ENCODE measurements at places on chromosomes 13 and 19. TPM values are rescaled to one million over a fixed set of nuclear protein-coding genes. Genes with fewer than 3 reads are reported as not detected.

The RCBTB1 gene
- total RNA-seq: 7.3 TPM

The LGI4 gene
- 0.28 TPM for total RNA-seq

The ARHGAP45 gene
- total RNA-seq: 4.9 TPM

The CAPNS1 gene
- 1,534 TPM for total RNA-seq

The HMGB1 gene
- 597 TPM for total RNA-seq

The ZNF780B gene
- 6.1 TPM for total RNA-seq

The CACNA1A gene
- 0.03 TPM for total RNA-seq

The CD79A gene
- total RNA-seq: 0.71 TPM

The ZNF600 gene
- total RNA-seq: 0.06 TPM

The BRME1 gene
- total RNA-seq: 0.46 TPM

The C19orf81 gene
- 2.7 TPM for total RNA-seq

The CEACAM1 gene
- total RNA-seq: 1.7 TPM

The ZNF43 gene
- total RNA-seq: 3.3 TPM

The PNMA8B gene
- not detected for total RNA-seq

The PEX11G gene
- 1.9 TPM for total RNA-seq

The SOHLH2 gene
- total RNA-seq: not detected

The ATG4D gene
- 20.2 TPM for total RNA-seq

The TSPAN16 gene
- total RNA-seq: not detected

The MRPL4 gene
- total RNA-seq: 73.7 TPM

The KLK8 gene
- total RNA-seq: not detected

The KLK2 gene
- 0.18 TPM for total RNA-seq

The LILRB4 gene
- not detected for total RNA-seq

The ANGPTL8 gene
- total RNA-seq: not detected

The TSSK6 gene
- total RNA-seq: 1.5 TPM

The PIN1 gene
- total RNA-seq: 80.8 TPM

The DCT gene
- not detected for total RNA-seq

The ZNF577 gene
- total RNA-seq: not detected

The FUT2 gene
- not detected for total RNA-seq

The CLEC17A gene
- not detected for total RNA-seq

The ATXN8OS gene
- total RNA-seq: not detected

The TNNI3 gene
- total RNA-seq: 7.9 TPM

The KIR2DL4 gene
- not detected for total RNA-seq

The A1BG gene
- 5.8 TPM for total RNA-seq

The SULT2A1 gene
- total RNA-seq: not detected

The OR4F17 gene
- total RNA-seq: not detected

The COL5A3 gene
- total RNA-seq: 2.7 TPM

The POU2F2 gene
- total RNA-seq: 0.43 TPM
